ENCODE measurements at places on chromosomes 2 and 18. TPM values are rescaled to one million over a fixed set of nuclear protein-coding genes. Genes with fewer than 3 reads are reported as not detected.
A peak's percentile ranks its signal among the peaks of the same experiment; 100 is the strongest.

DNA sequence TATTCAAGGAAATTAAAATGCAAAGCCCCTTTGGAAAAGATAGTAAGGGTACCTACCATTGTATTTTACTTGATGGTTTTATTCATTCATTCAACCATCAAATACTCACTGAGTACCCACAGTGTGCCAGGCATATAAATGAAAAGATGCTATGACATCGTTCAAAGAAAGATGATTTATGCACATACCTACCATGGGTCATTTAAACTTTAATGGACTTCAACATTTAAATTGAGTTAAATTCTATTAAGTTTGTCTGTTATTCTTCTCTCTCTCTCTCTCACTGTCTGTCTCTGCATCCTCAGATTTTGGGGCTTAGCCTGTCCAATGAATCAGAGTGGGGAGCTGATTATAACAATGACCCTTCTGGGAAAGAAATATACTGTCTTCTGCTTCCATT is 87.9 kb downstream of the CERS6 start:
- H3K27me3 ChIP-seq, result no peaks in the 10 kb centered on the region
- no peaks in the 10 kb centered on the region for H3K36me3 ChIP-seq
- no peak for DNase-seq
- H3K27ac ChIP-seq, result no peak overlapping the region
- no peaks in the 10 kb centered on the region for H3K4me1 ChIP-seq

Gene AFF3
- total RNA-seq, result 2.6 TPM

GRCh38 chr2:160876029-160876428 is 284.2 kb upstream of the TANK start:
- no peaks in the 10 kb centered on the region for H3K27me3 ChIP-seq
- H3K27ac ChIP-seq, result no peak overlapping the region
- DNase-seq, result no peak
- H3K4me1 ChIP-seq, result no peaks in the 10 kb centered on the region
- H3K36me3 ChIP-seq, result no peaks in the 10 kb centered on the region
- H3K4me3 ChIP-seq, result no peak overlapping the region

GRCh38 chr2:54866179-54866578 is 142.7 kb downstream of the EML6 start:
- H3K27ac ChIP-seq, result no peak overlapping the region
- no peaks in the 10 kb centered on the region for H3K4me1 ChIP-seq
- no peaks in the 10 kb centered on the region for H3K36me3 ChIP-seq
- DNase-seq, result no peak

DNA sequence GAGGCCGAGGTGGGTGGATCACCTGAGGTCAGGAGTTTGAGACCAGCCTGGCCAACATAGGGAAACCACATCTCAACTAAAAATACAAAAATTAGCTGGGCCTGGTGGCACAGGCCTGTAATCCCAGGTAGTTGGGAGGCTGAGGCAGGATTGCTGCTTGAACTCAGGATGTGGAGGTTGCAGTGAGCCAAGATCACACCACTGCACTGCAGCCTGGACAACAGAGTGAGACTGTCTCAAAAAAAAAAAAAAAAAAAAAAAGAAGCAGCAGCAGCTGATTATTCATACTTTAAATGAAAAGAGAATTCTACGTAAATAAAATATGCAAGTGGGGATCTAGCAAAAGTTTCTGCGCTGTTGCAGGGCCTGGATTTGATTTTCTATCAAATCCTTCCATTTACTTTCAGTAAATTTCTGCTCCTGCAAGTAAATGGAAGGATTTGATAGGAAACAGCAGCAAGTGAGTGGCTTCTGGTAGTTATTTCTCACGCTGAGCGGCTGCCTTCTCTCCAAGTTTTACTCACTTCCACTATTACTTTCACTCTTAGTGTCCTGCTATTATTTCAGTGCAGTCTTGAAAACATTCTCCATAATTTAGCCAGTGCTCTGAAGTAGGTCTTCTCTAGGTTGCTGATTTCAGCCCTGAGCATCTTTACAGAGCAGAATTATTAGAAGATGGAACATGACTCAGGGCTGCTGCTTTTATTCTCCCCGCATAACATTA is 68.4 kb downstream of the SLC16A14 start:
- no peak for DNase-seq
- no peak overlapping the region for H3K27ac ChIP-seq
- no peaks in the 10 kb centered on the region for H3K36me3 ChIP-seq
- no peaks in the 10 kb centered on the region for H3K4me1 ChIP-seq
- no peak overlapping the region for H3K4me3 ChIP-seq
- H3K27me3 ChIP-seq, result no peaks in the 10 kb centered on the region

DNA sequence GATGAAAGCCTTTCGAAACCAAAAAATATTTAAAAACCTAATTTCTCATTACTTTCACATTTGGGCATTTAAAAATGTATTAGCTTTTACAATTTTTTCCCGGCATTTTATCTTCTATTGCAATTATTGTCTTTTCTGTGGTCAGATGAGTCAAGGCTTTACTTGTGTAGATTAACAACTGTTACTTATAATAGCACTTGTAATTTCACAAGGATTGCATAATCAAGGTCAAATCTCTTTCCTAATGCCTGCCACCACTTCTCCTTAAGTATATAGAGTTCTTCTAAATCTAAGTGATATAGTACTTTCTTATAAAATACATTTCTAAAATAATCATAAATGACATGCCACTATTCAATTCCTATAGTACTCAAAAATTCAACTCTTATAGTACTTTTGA is 67.2 kb downstream of the SLC8A1 start:
- no peaks in the 10 kb centered on the region for H3K27me3 ChIP-seq
- no peak overlapping the region for H3K27ac ChIP-seq
- no peaks in the 10 kb centered on the region for H3K4me1 ChIP-seq

- no peak for DNase-seq
- H3K4me3 ChIP-seq, result no peak overlapping the region
- H3K27ac ChIP-seq, result no peak overlapping the region
- no peaks in the 10 kb centered on the region for H3K27me3 ChIP-seq
- no peaks in the 10 kb centered on the region for H3K4me1 ChIP-seq
Observed at GRCh38 chr2:188607501-188607900, 315.8 kb downstream of the GULP1 start.

Gene SCN7A
- 1.2 TPM for total RNA-seq

Gene DOK6
- 0.61 TPM for total RNA-seq

DNA sequence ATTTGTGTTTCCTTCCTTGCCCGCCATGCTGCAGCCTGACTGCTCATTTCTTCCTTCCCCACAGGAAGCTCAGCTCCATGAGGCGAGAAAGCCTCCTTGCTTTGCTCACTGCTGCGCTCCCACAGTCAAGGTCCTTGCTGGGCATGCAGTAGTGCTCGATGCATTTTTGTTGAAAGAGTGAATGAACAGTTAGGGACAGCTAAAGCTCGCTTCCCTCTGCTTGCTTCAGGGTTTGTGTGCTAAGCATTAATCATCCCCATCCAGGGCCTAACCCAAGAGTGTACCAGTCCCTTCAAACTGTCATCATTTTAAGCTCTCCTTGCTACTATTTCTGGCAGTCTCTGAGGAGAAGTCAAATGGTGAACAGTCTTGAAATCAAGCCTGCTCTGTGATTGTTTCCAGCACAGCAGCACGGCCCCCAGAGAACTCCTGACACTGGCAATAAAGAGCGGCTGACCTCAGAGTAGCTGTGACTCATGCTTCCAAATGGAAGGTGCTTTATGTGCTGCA is 171.7 kb upstream of the SOX11 start:
- no peaks in the 10 kb centered on the region for H3K36me3 ChIP-seq
- H3K4me1 ChIP-seq, result no peaks in the 10 kb centered on the region
- H3K27ac ChIP-seq, result no peak overlapping the region
- no peak overlapping the region for H3K4me3 ChIP-seq

DNA sequence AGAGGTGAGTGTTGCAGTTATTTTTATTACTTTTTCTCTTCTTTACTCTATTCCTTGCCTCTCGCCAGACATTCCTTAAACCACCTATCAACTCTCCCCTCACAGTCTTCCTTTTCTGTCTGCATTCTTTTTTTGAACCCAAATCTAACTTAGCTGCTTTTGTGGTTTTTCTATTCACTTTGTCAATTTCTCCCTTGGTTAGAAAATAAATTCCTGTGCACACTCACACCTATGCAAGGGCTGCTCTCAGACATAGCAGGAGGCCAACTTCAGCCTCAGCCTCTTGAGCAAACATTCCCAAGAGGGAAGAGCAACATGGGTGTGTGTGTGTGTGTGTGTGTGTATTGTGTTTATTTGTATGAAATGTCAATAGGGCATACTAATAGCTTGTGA is 808.6 kb downstream of the RNF144A start:
- no peak overlapping the region for H3K4me3 ChIP-seq
- no peaks in the 10 kb centered on the region for H3K36me3 ChIP-seq
- peak overlapping the region; percentile 9 for H3K27ac ChIP-seq
- no peaks in the 10 kb centered on the region for H3K27me3 ChIP-seq

DNA sequence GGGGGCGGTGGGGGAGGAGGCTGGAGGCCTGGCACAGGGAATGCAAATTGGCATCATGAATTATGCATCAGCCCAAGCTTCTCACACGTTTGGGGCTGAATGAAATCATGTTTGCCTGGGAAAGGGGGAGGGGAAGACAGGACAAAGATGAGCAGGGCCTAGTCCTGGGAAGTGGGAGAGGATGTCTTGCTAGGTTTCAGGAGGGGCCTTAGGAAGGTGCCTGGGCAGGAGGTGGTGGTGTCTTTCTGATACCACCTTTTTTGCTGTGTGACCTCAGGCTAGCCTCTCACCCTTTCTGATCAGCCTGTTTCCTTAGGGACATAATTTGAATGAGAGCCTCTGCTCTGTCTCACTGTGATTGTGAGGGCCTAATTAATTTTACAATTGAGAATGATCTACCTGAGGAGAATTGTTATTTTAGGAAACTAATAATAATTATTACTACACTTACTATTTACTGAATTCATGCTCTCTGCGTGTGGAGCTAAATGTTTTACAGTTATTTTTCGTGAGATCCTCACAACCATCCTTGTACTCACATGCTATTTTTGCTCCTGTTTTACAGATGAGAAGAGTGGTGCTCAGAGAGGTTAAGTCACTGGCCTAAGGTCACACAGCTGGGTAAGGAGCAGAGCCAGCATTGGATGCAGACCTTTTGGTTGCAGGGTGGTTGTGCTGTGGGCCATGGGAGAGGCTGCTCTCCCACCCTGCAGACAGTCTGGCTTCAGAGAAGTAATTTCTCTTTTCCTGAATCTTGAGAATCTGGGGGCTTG is 39.6 kb downstream of the INHBB start:
- H3K27ac ChIP-seq, result no peak overlapping the region
- H3K27me3 ChIP-seq, result no peaks in the 10 kb centered on the region
- no peaks in the 10 kb centered on the region for H3K4me1 ChIP-seq
- no peaks in the 10 kb centered on the region for H3K36me3 ChIP-seq
- no peak for DNase-seq
- no peak overlapping the region for H3K4me3 ChIP-seq

- no peak for DNase-seq
- H3K27me3 ChIP-seq, result no peaks in the 10 kb centered on the region
- no peak overlapping the region for H3K27ac ChIP-seq
- H3K36me3 ChIP-seq, result no peaks in the 10 kb centered on the region
- no peaks in the 10 kb centered on the region for H3K4me1 ChIP-seq
Observed at GRCh38 chr2:241961454-241961853, 91.9 kb downstream of the RTP5 start.

DNA sequence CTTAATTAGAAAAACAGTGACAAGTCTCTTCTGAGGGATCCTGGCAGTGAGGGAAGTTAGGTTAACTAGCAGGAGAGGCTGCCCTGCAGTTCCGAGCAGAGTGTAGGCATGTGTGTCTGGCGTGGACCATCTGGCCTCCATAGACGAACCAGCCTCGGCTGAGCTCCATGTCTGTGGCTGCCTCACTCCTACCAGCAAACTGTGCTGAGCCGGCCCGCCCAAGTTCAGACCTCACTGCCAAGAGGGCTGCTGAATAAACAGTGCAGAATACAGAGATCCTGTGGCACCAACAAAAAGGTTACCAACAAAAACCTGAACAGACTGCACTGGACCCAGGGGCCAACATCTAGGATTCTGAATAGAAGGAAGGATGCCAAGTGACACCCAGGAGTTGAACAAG is 27.3 kb downstream of the INO80C start:
- H3K4me1 ChIP-seq, result no peaks in the 10 kb centered on the region
- no peaks in the 10 kb centered on the region for H3K27me3 ChIP-seq
- H3K4me3 ChIP-seq, result no peak overlapping the region
- H3K27ac ChIP-seq, result no peak overlapping the region
- no peaks in the 10 kb centered on the region for H3K36me3 ChIP-seq

GRCh38 chr2:37361216-37361815 is 16.9 kb downstream of the QPCT start:
- no peaks in the 10 kb centered on the region for H3K27me3 ChIP-seq
- no peak overlapping the region for H3K4me3 ChIP-seq
- no peaks in the 10 kb centered on the region for H3K36me3 ChIP-seq
- no peak overlapping the region for H3K27ac ChIP-seq
- H3K4me1 ChIP-seq, result no peaks in the 10 kb centered on the region
